ENCODE measurements at places on chromosomes 11 and 22. TPM values are rescaled to one million over a fixed set of nuclear protein-coding genes. Genes with fewer than 3 reads are reported as not detected.
A peak's percentile ranks its signal among the peaks of the same experiment; 100 is the strongest.

EIF4ENIF1 gene
- 6.7 TPM for polyA plus RNA-seq

GRCh38 chr22:49966774-49967705 is 6.5 kb downstream of the PIM3 start:
- no peak for DNase-seq

- no peak for DNase-seq
These were observed 4.2 kb upstream of the C1QTNF6 start for GRCh38 chr22:37192204-37192603.

DNA sequence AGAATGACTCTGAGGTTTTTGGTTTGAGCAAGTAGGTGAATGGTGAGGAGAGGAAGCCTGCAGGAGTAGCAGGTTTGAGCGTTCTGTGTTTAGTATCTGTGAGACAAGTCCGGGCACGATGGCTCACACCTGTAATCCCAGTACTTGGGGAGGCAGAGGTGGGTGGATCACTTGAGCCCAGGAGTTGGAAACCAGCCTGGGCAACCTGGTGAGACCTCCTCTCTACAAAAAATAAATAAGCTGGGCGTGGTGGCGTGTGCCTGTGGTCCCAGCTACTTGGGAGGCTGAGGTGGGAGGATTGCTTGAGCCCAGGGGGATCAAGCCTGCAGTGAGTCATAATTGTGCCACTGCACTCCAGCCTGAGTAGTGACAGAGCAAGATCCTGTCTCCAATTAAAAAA is 9.7 kb upstream of the CENATAC start:
- peak; percentile 95 for DNase-seq

DNA sequence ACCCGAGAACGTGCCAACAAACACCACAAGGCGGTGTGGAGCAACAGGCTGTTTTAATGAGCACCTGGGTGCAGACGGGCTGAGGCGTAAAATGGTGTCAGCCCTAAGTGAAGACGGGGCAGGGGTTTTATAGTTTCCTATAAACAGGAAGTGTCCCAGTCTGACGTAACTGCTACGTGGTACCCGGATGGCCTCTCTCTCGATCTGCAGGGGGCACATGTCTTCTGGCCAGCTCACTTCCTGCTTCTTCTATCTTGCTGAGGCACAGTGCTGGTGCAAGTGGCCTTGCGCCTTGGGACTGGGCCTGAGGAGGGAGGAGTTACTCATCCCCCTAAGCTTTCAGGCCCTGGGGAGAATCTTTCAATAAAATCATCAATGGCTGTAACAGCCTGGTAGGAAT is 20.9 kb downstream of the OOSP3 start:
- DNase-seq, result no peak

IL18 gene
- 67.7 TPM for polyA plus RNA-seq

DNA sequence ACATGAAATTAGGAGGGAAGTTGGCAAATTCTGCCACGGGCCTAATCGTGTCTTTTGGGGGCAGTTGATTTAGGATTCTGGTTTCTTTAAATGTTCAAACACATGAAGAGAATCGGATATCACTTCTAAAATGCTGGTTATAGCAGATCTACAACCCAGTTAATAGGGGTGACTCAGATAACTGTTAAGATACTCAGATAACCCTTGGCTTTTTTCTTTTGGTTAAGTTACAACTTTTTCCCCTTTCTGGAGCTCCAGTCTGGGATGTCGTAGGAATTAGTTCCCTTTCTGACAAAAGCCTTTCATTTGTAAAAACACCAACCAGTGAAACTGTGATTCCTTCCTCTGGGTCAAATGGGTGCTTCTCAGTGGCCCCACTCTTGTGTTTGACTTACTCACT is 976 bp downstream of the DEPDC7 start:
- DNase-seq, result no peak

- DNase-seq, result no peak
These were observed 162.5 kb downstream of the CEP164 start for GRCh38 chr11:117489999-117490679.

DNA sequence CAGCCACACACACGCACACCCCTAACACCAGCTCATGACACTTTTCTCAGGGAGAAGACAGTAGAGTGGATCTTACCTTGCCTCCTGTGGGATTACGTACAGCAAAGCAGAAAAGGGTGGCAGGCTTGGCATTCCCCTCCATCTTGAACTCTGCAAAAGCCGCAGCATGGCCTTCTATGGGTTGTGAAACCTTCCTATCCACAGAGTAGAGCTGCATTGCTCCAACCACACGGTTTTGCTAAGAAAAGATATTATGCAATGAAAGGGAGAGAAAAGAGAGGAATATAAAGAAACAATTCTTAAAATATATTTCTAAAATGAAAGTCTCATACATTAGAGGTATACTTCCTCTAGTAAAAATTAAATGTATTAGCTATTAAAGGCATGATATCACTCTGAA is 48.8 kb downstream of the CLTCL1 start:
- DNase-seq, result no peak

TRMU gene
- polyA plus RNA-seq, result 45.0 TPM

DNA sequence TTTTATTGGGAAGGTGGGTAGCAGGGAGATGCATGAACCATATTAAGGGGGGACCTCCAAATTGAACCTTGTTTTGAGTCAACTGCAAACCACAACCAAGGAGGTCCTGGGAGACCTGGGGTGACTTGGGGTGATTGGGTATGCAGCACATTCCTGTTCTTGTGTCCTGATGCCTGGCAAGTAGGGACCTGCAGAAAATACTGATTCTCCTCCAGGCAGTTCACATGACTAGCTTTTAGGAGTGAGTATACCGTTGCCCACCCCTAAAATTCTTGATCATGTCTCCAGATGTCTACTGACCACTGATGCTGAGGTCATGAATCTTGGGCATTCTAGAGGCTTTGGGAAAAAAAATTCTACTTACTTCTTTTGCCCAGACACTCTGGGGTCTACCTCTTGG is 6.3 kb downstream of the EHF start:
- DNase-seq, result peak; percentile 84

CNGA4 gene
- 0.03 TPM for polyA plus RNA-seq

GRCh38 chr22:40233886-40234285 is 56.2 kb downstream of the TNRC6B start:
- no peak for DNase-seq

PLAAT3 gene
- polyA plus RNA-seq, result 0.74 TPM

GRCh38 chr11:64216879-64217278 is 9.1 kb downstream of the TRPT1 start:
- DNase-seq, result no peak

GRCh38 chr22:36510384-36510783 is 3.5 kb upstream of the FOXRED2 start:
- no peak for DNase-seq

SLC22A12 gene
- not detected for polyA plus RNA-seq

SLC37A2 gene
- 9.7 TPM for polyA plus RNA-seq

SYCE3 gene
- polyA plus RNA-seq, result 0.34 TPM

All from foreskin keratinocyte (primary cell).